ENCODE measurements at places on chromosomes 5 and 9. TPM values are rescaled to one million over a fixed set of nuclear protein-coding genes. Genes with fewer than 3 reads are reported as not detected.

DNA sequence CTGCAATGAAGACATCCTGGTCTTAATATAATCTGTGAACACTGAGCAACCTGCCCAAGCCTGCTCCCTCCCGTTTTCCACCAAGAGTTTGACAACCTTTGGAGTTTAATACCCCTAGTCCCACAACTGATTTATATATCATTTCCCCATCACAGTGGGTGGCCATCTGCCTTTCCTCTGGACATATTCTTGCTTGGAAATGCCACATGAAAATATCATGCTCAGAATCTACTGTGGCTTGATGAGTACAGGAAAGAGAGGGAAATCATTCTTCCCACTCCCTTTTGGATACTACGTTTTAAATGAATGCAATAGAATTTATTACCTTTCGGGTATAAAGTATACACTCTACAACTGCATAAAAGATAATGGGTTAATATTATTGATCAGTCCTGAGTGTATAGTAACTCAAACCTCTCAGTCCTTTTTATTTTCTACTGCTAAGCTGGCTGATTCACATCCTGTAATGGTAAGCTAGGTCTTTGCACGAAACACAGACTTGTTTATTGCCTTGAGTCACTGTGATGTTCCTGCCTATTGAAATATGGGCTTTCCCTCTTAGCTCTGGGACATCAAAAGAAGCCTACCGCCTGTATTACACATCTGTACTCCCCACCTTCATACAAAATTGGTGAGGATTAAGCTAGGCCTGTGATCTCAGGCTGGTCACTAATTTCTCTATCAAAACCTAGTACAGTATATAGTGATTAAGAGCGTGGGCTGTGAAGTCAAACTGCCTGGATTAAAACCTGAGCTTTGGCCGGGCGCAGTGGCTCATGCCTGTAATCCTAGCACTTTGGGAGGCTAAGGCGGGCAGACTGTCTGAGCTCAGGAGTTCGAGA lies 67.6 kb upstream of the NR5A1 start:
- H3K4me1 ChIP-seq: peaks cover 4% of the 10 kb centered on the region
- H3K27me3 ChIP-seq: no peaks in the 10 kb centered on the region
- H3K4me3 ChIP-seq: no peak overlapping the region
- no peak for DNase-seq
- H3K36me3 ChIP-seq: no peaks in the 10 kb centered on the region
- H3K27ac ChIP-seq: no peak overlapping the region

- H3K27me3 ChIP-seq: no peaks in the 10 kb centered on the region
- H3K4me3 ChIP-seq: no peak overlapping the region
- peaks cover 2% of the 10 kb centered on the region for H3K36me3 ChIP-seq
- DNase-seq: no peak
- no peaks in the 10 kb centered on the region for H3K4me1 ChIP-seq
- H3K27ac ChIP-seq: no peak overlapping the region
These were observed 41.5 kb downstream of the UBE2R2 start for GRCh38 chr9:33858423-33858822.

SLC45A2 gene
- 0.13 TPM for total RNA-seq

ACER2 gene
- 3.4 TPM for total RNA-seq

GRCh38 chr9:113589407-113589806 lies 125.9 kb downstream of the RGS3 start:
- H3K27me3 ChIP-seq: no peaks in the 10 kb centered on the region
- H3K27ac ChIP-seq: no peak overlapping the region
- H3K4me1 ChIP-seq: no peaks in the 10 kb centered on the region
- H3K4me3 ChIP-seq: no peak overlapping the region
- no peaks in the 10 kb centered on the region for H3K36me3 ChIP-seq

GRCh38 chr5:144788046-144788445 lies 617.4 kb downstream of the KCTD16 start:
- H3K4me1 ChIP-seq: no peaks in the 10 kb centered on the region
- no peaks in the 10 kb centered on the region for H3K27me3 ChIP-seq
- H3K4me3 ChIP-seq: no peak overlapping the region

PCDHB8 gene
- not detected for total RNA-seq

- H3K27ac ChIP-seq: no peak overlapping the region
- H3K4me1 ChIP-seq: peaks cover 14% of the 10 kb centered on the region
- DNase-seq: no peak
- no peak overlapping the region for H3K4me3 ChIP-seq
These were observed 1.3 kb downstream of the BARHL1 start for GRCh38 chr9:132583584-132584304.

GRCh38 chr9:135295551-135296300 lies 183.9 kb upstream of the PPP1R26 start:
- DNase-seq: no peak
- H3K4me1 ChIP-seq: no peaks in the 10 kb centered on the region
- no peak overlapping the region for H3K4me3 ChIP-seq
- H3K36me3 ChIP-seq: no peaks in the 10 kb centered on the region

FER gene
- total RNA-seq: 14.3 TPM

DNA sequence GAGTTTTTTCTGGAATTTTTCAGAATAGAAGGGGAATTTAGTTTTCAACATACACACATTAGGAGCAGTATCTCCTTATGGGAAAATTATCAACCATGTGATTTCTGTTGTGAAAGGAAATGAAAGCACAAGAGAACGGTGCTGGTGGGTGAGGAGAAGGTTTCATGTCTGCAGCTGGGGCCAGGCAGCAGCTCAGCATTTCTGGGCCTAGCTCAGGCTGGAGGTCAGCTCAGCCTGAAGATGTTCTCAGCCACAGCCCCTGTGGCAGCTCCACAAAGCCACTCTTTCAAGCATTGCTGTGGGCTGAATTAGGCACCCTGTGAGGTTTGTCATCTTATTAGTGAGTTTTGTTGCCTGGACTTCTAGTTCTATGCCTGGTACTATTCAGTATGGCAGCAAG lies 90.3 kb downstream of the DIRAS2 start:
- no peak overlapping the region for H3K27ac ChIP-seq
- no peak overlapping the region for H3K4me3 ChIP-seq
- no peaks in the 10 kb centered on the region for H3K4me1 ChIP-seq
- H3K36me3 ChIP-seq: no peaks in the 10 kb centered on the region
- no peaks in the 10 kb centered on the region for H3K27me3 ChIP-seq

CCNI2 gene
- total RNA-seq: not detected

GRCh38 chr5:66602621-66603020 lies 6.4 kb downstream of the MAST4 start:
- H3K27ac ChIP-seq: no peak overlapping the region
- H3K36me3 ChIP-seq: no peaks in the 10 kb centered on the region
- peaks cover 8% of the 10 kb centered on the region for H3K27me3 ChIP-seq
- no peaks in the 10 kb centered on the region for H3K4me1 ChIP-seq

ADAMTS16 gene
- total RNA-seq: 0.07 TPM
